SK-N-SH (cell line): ENCODE measurements at places on chromosomes 13 and 19.

DNA sequence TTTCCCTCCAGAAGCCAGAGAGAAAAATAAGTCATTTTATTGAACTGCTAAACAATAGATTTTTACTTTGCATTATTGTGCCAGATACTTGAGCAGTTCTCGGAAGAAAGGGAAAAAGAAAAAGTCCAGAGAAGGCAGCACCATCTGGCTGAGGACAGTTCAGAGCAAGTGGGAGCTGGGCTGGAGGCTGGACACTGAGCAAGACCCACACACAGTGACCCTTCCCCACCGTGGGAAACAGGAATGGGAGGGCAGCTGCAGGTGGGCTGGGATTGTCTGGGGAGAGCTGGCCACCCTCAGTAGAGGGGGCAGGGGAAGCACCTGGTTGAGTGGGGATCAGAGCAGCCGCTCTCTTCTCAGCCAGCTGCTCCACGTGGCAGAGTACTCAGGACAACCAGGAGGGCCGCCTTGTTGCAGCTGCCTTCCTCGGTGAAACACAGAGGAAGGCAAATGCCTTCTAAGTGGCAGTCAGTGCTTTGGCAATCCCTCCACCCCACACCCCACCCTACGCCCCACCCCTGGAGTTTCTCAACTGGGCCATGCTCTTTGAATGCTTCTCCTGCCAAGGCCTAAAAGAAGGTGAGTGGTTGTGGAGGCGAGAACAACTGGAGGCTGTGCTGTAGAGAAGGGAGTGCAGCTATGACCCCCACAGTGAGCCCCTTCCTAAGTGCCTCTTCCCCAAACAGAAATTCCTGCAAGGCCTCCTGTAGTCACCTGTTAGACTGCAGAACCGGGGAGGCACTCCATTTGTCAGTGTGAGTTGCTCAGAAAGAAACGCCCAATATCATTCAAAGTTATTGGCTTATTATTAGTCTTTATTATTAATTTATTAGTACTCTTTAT, 179.3 kb downstream of the ZIC5 start:
- DNase-seq, result no peak

DNA sequence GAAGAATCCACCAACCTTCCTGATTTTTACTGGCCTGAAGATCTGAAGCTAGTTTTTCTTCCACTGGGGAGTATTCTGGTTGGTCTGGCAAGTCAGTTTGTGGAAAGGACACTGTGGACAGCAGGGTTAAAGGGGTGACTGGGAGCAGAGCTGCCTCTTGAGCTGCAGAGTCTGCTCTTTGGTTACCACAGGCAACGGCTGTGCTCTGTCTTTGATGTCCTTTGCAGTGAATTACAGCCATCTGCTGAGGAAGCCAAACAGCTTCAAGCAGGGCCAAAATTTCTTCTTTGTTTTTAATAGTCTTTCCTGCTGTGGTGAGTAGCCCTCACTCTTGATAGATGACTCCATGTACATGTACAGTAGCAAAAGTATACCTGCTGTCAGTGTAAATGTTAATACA, 75.7 kb downstream of the ZNF100 start:
- DNase-seq, result no peak

DNA sequence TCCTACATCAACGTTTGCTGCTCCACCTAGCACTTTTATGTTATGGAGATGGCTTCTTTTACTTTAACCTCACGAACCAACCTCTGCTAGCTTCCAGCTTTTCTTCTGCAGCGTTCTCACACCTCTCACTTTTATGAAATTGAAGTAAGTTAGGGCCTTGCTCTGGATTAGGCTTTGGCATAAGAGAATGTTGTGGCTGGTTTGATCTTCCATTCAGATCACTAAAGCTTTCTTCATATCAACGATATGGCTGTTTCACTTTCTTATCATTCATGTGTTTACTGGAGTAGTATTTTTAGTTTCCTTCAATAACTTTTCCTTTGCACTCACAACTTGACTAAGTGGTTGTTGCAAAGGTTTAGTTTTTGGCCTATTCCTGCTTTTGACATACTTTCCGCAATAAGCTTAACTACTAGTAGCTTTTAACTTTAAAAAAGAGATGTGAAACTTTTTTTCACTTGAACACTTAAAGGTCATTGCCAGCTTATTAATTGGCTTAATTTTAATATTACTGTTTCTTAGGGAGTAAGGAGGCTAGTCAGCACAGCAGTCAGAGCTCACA, 60.0 kb upstream of the SPRY2 start:
- DNase-seq, result no peak

- no peak for DNase-seq
Observed at GRCh38 chr13:29791997-29792780, 58.2 kb downstream of the UBL3 start.

- DNase-seq, result no peak
Observed at GRCh38 chr19:57010541-57010940, 109.2 kb upstream of the USP29 start.

DNA sequence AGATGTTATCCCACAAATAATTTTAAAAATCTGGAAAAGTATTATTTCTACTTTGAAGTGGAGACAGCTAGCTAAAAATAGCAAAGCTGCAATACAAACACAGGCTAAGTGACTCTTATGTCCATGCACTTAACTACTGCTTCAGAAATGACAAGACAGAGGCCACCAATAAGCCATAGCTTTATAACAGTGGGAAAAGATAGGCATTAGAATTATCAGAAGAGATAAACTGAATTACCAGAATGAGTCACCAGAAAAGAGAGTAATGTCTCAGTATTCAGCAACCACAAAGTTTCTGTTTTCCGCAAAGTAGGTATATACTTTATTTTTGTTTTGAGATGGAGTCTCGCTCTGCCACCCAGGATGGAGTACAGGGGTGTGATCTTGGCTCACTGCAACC, 17.1 kb downstream of the CLN5 start:
- no peak for DNase-seq

DNA sequence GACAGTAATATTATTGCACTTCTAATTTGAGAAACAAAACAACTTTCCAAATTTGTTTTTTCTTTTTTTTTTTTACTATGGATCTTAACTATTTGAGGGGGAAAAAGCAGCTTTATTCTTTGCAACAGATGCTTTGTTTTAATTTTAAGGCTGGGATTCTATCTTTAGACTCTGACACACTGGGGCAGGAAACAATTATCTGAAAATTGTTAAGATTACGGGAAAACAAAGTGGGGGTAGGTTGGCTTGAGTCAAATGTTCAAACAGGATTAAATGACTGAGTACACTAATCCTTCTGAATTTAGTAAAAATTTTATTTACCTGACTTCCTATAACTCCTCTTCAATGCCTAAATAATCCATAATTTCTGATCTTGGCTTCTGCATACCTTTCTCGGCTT, 543.2 kb downstream of the SLITRK6 start:
- no peak for DNase-seq

- no peak for DNase-seq
Observed at GRCh38 chr13:60453490-60453889, 56.5 kb downstream of the TDRD3 start.

DNA sequence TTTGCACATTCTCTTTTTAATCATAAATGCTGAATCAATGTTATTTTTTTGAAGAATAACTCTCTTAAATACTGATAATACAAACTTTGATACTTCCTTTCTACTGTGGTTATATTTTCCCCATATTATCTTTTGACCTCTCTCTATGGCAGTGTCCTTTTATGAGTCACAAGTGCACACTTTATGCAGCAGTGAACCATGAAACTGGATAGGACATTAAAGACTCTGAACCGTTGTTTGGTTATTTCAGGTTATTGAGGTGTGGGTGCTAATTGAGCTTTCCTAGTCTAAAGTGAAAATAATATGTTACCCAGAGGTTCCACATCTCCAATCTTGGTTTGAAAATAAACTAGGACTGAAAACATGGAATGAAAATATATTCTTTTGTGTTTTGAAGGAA, 71.4 kb downstream of the DGKH start:
- DNase-seq, result no peak
